ENCODE measurements at places on chromosomes 3 and 15. TPM values are rescaled to one million over a fixed set of nuclear protein-coding genes. Genes with fewer than 3 reads are reported as not detected.

GRCh38 chr15:63545520-63545919 lies 41.1 kb downstream of the USP3 start:
- DNase-seq, result no peak

DNA sequence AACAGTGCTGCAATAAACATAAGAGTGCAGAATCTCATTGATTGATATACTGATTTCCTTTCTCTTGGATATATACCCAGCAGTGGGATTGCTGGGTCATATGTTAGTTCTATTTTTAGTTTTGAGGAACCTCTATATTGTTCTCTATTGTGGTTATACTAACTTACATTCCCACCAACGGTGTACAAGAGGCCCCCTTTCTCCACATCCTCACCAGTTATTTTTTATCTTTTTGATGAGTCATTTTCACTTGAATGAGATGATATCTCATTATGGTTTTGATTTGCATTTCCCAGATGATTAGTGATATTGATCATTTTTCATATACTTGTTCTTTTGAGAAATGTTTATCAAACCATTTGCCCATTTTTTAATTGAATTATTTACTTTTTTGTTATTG lies 12.4 kb upstream of the IREB2 start:
- no peak for DNase-seq

DNA sequence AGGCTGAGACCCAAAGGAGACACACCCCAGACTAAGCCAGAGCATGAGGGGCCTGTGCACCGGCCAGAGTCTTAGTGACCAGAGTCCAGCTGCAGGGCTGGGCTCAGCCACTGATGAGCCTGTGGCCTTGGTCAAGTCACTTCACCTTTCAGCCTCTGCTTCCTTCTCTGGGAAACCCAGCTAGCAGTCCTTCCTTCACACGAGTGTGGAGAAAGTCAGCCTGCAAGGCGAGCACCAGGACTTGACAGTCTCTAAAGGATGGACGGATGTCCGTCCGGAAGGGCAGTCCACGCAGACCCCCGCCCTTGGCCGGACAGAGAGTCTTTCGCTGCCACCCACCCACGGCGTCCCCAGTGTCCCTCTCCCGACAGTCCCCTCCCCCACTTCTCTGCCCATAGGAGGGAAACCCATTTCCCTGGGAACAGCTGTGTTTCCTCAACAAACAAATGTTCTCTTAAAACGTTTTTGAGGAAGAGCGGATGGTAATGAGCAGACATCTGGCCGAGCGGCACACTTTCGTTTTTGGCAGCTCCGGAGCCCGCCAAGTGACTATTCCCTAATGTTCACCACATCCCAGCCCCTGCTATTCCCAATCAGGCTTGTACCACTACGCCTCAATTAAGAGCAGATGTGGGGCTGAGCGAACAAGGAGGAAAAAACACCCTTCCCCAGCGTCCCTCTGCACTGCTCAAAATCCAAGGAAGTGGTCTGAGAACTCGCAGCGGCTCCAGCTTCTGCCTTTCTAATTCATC lies 129.1 kb upstream of the SMAD3 start:
- no peak for DNase-seq

The MINAR1 gene
- 0.25 TPM for total RNA-seq

DNA sequence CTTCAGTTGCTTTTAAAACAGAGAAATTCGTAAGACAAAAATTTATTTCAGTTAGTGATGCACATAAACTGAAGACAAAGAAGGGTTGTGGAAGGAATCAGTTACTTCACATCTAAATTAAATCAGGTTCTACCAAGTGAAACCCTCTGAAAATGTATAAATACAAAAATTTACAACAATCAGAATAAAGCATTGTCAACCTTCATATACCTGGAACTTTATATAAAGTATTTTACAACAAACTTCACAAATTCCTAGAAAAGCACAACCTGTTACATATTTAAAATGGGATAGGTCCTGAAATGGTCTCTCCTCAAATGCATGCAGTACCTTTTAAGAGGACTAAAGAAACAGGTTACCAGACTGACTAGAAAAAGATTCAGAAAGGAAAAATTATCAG lies 26.9 kb downstream of the ATOSA start:
- DNase-seq, result no peak

DNA sequence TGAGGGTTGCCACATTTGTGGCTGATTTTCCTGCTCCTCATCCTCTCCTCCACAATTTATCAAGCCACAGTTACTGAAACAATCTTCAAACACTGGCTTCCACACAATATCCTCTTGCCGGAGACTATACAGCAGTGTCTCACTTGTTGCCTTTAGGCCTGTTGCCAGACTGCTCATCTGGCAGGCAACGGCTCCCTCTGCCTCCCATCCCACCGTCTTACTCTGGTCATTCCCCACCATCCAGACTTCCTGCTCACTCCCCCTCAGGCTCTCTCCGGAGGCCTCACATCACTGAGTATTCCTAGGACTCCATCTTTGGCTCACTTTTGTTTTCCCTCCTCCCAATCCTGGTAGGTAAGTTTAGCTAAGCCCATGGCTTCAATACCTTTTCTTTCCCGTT lies 301.9 kb downstream of the IL20RB start:
- DNase-seq, result no peak
